ENCODE measurements at places on chromosomes 6 and 20.

DNA sequence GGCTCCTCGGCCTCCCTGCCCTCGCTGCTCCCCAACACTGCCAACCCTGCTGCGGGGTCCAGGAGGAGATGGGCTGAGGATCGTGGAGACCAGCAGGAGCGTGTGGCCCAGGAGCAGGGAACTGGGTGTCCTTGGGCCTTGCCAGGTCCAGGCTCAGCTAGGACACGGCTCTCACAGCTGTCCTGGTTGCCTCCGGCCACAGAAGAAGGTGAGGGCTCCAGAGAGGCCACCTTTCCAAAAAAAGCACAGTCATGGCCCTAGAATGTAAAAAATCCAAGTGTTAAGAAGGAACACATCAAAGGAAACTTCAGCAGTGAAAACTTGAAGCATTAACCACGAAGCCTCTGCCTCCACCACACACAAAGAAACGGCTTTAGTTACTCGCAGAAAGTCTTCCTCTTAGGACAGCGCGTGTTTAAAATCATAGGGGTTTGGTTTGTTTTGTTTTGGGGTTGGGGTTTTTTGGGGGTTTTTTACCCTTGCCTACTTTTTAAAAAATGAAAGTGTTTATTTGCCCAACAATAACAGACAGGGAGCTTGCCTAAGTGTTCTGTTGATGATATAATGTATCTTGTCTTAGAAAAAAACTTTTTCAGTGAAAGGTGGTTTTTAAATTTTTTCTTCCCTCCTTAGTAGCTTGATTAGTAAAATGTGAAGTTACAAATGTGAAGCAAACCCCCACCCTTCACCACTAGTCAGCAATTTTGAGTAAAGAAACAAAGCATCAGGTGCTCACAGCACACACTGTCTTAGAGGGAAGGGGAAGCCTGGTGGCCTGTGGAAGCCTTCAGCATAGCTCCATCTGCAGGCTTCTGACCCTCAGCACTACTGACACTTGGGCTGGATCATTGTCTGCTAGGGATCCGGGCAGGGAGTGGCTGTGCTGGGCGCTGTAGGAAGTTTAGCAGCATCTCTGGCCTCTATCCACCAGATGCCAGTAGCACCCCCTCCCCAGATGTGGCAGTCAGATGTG is 60.0 kb downstream of the PTPN1 start:
- DNase-seq: peak; percentile 78

- no peak for DNase-seq
Measured at GRCh38 chr6:125200941-125201340, 47.4 kb downstream of the TPD52L1 start.

GRCh38 chr20:40279390-40279789 is 409.6 kb downstream of the MAFB start:
- no peak for DNase-seq

- peak; percentile 58 for DNase-seq
Measured at GRCh38 chr6:21648475-21649050, 55.0 kb downstream of the SOX4 start.

DNA sequence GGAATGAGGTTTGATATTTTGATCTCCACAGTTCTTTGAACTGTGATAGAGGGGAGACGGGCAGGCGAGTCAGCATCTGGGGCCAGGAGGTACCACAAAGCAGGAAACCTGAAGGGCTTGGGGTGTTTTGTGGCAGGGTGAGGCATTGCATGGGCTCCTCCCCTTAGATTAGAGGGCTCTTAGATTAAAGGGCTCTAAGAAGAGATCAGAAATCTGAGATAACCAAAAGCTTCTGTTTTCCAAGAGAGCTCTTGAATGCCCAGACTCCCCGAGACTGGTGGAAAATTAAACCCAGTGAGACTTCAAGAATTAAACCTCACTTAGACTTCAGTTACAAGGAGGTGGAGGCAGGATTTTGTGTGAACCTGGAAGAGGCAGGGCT is 2.4 kb upstream of the GPX5 start:
- DNase-seq: no peak

DNA sequence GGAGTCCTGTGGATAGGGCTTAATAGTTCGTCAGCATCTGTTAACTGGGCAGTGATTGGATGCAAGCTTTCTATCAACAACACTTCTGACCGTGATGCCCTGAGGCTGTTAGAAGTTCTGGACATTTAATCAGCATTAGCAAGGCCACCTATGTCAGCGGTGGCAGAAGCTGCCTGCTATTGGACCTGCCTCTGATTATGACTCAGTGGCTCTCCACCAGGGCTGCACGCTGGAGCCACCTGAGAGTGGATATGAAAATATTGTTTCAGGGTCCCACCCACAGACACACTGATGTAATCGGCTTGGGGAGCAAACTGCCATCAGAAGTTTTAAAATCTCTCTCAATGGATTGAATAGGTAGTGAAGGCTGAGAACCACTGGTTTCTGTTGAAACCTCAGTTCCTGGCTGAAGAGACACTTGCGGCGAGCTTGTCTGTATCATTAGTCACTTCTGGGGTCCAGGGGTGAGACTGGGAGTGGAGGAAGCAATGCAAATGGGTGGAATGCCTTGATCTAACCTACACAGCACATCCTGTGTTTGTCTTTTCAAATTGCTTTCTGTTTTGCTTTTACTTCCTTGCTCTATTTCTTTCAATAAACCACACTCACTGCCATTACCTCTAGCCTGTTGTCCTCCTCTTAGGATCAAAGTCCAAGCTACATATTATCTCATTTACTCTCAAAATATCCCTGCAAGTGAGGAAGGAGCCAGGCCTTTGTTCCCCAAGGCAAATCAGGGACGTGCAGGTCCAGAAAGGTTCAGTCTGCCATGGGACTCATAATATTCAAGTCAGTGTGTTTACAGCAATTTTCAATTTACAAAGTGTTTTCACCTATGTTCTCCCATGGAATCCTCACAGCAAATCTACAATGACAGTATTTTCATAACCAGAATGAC is 4.2 kb downstream of the CLIC5 start:
- DNase-seq: peak; percentile 82

DNA sequence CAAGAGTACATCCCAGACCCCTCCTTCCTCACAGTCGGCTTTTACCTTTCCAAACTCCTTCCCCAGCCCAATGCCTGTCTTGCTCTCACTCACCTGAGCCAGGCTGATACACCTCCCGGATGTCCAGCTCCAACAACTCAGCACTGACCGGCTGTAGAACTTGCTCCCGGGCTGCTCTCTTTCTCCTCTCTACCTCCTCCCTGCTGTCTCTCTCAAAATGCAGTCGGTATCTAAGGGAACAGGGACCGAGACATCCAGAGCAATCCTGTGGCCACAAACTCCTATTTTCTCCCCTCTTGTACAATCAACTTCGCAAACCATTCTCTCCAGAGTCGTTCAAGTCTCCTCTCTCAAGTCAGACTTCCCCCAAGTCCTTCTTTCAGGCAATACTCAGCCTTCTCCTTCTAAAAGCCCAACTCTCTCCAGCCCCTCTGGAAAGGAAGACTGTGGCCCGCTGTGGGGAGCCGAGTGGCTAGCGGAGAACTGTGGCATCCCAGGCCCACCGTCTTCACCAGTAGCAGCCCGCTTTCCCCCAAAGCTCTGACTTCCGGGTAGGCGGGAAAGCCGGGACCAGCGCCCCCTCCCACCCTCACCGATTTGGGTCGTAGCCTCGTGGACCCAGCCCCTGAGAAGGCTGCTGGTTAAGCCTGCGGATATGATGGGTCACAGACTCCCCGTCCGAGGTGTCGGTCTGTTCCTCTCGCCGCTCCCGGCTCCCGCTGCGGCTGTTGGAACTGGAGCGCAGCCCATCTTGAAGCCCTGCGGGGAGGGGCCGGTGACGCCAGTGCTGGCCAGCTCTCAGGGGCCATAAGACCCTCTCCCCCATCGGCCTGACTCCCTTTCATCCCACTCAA is 1.1 kb downstream of the GNL1 start:
- no peak for DNase-seq

DNA sequence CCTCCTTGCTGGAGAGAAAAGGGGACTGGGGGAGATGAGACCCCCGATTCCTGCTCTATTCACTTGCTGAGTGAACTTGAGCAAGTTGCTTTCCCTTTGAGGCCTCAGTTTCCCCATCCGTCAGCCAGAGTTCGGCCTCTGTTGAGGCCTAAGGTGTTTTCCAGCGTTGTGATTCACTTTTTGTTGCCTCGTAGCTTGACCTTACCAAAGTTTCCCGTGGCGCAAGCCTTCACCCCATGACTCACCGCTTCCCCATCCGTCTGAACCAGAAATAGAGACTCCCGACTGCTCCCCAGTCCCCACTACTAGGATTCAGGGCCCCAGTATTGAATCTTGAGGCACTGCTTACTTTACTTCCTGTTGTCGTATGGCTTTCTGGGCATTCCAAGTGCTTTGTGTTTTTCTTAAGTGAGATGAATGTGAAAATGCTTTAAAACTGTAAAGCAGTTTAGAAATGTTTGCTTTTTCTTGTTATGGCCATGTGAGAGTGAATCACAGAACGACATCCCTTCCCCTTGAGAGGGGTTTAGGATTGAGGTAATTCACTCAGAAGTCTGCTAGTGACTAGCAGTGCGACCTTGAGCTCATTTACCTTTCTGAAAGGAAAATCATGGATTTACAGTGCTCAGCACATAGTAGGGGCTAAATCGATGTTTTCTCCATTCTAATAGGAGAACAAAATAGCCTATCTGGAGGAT is 1.2 kb downstream of the CHMP4B start:
- no peak for DNase-seq

DNA sequence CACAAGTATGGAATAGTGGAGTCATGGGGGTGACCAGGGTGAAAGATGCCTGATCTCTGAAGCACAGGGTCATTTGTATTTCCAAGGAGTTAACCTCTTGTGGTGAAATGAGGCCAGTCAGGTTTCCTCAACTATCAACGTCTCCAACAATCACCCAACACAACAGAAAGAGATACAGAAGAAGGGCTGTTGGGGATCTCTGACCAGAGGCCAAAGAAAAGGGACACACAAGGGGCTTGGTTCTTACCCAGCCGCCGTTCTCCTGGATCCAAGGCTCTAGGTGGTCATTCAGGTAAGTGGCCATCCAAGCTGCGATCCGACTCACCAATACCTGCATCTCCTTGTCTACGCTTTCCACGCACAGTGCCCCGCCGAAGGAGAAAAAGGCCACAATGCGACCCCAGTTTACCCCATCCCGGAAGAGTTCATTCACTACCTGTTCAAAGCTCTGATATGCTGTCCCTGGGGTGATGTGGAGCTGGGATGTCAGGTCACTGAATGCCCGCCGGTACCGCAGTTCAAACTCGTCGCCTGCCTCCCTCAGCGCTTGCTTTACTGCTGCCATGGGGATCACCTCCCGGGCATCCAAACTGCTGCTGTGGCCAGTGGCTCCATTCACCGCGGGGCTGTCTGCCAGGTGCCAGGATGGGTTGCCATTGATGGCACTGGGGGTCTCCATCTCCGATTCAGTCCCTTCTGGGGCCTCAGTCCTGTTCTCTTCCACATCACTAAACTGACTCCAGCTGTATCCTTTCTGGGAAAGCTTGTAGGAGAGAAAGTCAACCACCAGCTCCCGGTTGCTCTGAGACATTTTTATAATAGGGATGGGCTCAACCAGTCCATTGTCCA is 1.0 kb downstream of the BCL2L1 start:
- DNase-seq: no peak

DNA sequence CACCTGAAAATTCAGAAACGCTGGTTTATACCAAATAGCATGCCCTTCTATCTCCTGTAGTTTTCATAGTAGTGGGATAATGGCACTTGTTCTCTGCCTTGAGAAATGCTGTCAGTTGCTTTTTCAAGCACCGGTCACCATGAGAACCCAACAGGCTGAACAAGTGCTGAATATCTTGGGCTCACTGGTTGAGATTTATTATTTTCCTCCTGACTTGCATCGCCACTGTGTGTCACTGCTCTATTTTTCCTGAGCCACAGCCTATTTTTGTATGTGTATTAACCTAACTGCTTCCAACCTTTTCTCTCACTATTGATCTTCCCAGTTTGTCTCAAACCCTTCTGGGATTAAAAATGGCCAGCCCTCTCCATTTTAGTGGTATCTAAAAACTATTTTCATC is 71.9 kb downstream of the OPN5 start:
- no peak for DNase-seq

DNA sequence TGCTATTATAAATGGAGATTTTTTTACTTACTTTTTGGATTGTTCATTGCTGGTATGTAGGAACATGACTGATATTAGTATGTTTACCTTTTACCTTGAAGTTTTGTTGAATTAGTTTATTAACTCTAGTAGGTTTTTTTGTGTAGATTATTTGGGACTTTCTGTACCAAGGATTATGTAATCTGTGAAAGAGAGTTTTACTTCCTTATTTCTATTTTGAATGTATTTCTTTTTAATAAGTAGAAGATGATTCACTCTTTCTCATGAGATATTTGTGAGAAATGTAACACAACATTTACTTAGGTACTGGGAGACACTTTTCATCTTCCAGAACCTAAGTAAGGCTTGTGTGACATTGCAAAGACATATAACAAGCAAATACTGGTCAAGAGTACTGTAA is 473.9 kb upstream of the HS3ST5 start:
- no peak for DNase-seq

- no peak for DNase-seq
Measured at GRCh38 chr6:127092466-127092865, 26.0 kb upstream of the RSPO3 start.

DNA sequence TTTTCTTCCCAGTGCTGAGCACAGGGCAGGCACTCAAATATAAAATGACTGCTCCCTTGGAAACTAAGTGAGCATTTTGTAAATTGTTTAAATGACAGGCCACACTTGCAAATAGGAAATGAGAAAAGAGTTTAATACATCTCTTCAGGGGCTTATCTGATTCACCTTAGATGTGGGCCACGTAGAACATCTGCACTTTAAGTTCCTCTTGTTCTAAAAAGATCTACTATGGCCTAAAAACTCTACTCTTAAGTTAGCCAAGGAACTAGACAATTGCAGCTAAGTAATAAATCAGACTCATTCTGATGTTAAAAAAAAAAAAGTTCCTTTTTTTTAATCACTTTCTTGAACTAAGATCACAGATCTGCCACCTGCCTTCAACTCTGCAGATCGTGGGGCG is 126.3 kb downstream of the KIF16B start:
- no peak for DNase-seq

DNA sequence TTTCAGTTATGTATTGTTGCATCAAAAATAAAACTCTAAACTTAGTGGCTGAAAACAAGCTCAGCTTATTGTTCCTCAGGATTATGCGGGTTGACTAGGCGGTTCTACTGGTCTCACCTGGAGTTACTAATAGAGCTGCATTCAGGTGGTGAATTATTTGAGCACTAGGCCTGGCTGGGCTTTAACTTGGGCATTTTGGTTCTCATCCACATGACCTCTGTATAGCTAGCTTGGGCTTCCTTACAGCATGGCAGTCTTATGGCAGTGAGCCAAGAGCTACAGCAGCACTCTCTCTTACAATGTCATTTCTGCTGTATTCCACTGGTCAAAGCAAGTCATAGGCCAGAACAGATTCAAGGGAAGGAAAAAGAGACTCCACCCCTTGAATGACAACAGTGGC is 1.6 kb downstream of the PGBD1 start:
- no peak for DNase-seq
